Frontal cortex (tissue), 4 donors: ENCODE measurements at places on chromosomes 11 and 22. TPM values are rescaled to one million over a fixed set of nuclear protein-coding genes. Genes with fewer than 3 reads are reported as not detected.

DNA sequence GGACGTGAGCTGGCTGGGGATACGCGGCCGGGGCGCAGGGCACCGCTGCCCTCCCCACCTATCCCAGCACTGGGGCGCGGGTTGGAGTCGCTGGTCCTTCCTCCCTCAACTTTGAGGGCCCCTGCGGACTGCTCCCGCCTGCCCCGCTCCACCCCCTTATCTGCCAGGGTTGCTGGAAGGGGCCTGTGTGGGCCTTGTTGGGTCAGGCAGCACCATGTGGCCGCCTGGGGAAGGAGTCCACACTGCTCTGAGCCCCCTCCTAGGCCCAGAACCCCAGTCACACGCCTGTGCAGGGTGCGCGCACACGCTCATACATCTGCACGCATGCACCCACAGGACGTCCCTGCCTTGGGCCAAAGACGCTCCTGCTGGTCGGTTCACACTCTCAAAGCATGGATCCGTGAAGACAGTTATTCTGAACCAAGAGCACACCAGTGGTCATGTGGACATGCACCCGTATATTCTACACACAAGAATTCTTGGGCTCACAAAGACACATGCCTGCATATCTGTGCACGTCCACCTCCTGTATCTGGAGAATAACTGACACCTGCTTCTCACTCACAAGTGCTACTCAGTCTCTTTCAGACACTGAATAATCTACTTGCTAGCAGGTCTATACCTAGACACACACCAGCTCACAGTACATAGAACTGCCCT, 710 bp downstream of the TUB start:
- no peak for DNase-seq

DNA sequence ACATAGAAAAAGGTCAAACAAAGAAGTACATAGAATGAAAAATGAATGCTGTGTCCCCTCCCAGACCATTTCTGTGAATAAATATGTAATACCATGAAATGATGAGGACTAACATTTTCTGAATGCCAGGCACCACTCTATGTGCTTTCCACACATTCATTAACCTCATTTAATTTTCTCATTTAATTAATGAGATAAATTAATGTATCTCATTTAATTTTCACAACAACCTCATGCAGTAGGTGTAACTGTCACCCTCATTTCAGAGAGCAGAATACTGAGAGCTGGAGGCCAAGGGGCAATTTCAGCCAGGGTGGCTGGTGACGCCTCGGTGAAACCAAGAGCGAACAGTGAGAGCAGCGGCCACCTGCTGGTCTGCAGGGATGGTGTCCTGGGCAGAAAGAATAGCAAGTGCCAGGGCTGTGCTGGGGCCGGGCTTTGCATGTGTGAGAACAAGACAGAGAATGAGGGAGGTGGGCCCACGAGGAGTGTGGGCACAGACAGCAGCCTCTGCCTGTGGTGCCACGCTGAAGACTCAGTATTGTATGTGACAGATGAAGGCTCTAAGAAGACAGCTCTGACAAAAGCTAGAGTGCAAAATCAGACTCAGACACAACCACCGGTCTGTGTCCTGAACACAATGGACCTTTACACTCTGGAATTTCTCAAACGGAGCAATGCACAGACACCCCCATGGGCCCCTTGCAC, 1.8 kb upstream of the SERPIND1 start:
- DNase-seq: no peak

DNA sequence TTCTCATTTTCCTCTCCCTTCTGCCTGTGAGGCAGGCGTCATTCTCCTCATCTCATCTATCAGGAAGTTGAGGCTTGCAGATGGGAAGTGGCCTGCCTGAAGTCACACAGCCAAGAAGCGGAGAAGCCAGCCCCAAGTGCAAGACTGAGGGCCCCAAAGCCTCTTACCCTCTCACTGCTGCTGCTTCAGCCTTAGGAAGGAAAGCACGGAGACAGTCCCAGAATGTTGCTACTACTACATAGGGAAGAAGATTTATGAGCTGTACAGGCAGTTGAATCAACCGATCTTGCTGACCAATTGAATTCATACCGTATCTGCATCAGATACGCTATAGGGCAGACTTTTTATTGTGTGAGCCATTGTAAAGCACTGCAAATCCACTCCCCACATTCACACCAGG, 89.0 kb downstream of the CWC15 start:
- DNase-seq: no peak

DNA sequence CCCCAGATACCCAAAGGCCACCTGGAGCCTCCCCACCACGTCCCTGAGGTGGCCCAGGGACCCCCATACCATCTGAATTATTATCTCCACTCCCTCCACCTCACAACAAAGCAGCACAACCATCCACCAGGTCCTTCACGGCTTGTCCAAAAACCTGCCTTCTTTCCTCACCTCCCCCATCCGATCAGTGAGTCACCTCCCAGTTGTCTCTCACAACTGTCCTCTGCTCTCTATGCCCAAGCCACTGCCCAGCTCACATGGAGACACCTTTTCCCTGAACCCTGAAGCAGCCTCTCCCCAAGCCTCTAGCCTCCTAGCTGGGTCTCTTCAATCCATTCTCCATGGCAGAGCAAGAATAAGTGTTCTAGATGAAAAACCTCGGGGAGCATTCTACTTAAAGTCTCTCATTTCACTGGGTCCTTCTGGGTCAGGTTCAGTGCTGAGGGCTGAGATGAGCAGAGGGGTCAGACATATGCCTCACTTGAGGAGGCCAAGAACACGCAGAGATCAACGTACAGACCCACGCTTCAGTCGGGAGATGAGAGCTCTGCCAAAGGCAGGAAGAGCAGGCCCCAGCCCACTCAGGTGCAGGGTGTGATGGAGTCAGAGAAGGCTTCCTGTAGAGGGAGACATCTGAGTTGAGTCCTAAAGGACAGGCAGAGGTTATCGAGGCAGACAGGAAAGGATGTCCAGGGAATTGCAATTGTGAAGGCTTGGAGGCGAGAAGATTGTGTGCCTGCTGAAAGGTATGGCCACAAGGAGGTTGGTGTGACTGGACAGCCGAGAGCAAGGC, 74.7 kb downstream of the PDE2A start:
- no peak for DNase-seq

- DNase-seq: peak; percentile 62
These were observed 579 bp downstream of the TANGO2 start for GRCh38 chr22:20021196-20022181.

- DNase-seq: no peak
These were observed 256.5 kb downstream of the TENM4 start for GRCh38 chr11:79184285-79184684.

- no peak for DNase-seq
These were observed 87.1 kb upstream of the TOP3B start for GRCh38 chr22:22069450-22070370.

LIF gene
- total RNA-seq: not detected

OLFML1 gene
- 1.6 TPM for total RNA-seq

LARGE2 gene
- 0.41 TPM for total RNA-seq

CRYBB3 gene
- not detected for total RNA-seq
